ENCODE measurements at places on chromosomes 5 and 9. TPM values are rescaled to one million over a fixed set of nuclear protein-coding genes. Genes with fewer than 3 reads are reported as not detected.

The CFAP90 gene
- not detected for total RNA-seq

The PCSK1 gene
- total RNA-seq = 0.72 TPM

The SLC4A9 gene
- not detected for total RNA-seq

The CA9 gene
- total RNA-seq = 239 TPM

The FLT4 gene
- 1.6 TPM for total RNA-seq

DNA sequence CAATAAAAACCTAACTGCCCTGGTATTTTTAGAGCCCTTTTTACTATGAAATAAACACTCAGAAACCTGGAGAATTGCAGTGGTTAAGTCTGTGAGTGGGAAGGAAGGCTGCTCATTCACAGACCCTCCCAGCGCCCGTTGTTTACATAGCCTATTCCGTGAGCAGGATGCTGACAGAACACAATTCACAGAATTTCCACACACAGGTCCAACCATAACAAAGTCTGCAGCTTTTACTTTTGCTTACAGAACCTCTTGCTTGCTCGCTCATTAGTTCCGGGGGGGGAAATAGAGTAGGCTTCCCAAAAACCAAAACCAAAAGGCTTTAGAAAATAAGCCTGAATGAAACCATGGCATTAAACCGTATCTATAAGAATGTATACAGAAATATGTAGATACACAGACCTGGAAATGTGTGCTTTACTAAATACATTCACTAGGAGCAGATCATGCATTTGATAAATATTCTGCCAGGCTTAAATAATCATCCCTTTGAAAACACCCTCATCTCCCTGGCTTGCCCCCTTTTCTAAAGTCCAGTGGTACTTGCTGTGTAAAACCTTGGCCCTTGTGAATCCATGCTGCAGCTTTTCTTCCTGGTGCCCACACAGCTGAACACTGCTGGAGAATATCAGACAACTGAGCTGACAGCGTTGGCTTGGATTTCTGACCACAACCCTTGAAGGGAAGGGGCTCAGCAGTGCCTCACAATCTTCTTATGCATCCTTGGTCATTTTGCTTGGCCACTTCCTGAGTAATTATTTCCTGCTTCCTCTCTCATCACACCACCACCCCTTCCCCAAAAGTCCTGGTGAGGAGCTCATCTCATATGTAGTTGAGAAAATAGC is 128.0 kb downstream of the FANCC start:
- H3K27me3 ChIP-seq = no peaks in the 10 kb centered on the region
- H3K27ac ChIP-seq = peak overlapping the region; percentile 67
- H3K4me1 ChIP-seq = peaks cover 3% of the 10 kb centered on the region
- no peak for DNase-seq
- H3K36me3 ChIP-seq = no peaks in the 10 kb centered on the region
- H3K4me3 ChIP-seq = no peak overlapping the region

GRCh38 chr9:109248133-109248581 is 72.7 kb downstream of the EPB41L4B start:
- no peaks in the 10 kb centered on the region for H3K36me3 ChIP-seq
- no peak overlapping the region for H3K4me3 ChIP-seq
- peaks cover 46% of the 10 kb centered on the region for H3K4me1 ChIP-seq
- no peaks in the 10 kb centered on the region for H3K27me3 ChIP-seq
- peak overlapping the region; percentile 24 for H3K27ac ChIP-seq

GRCh38 chr9:83355729-83356151 is 182.5 kb downstream of the FRMD3 start:
- no peak overlapping the region for H3K27ac ChIP-seq
- H3K4me3 ChIP-seq = no peak overlapping the region
- H3K4me1 ChIP-seq = no peaks in the 10 kb centered on the region
- H3K27me3 ChIP-seq = no peaks in the 10 kb centered on the region
- no peak for DNase-seq

GRCh38 chr5:152181461-152181860 is 223.6 kb downstream of the NMUR2 start:
- no peaks in the 10 kb centered on the region for H3K27me3 ChIP-seq
- no peaks in the 10 kb centered on the region for H3K36me3 ChIP-seq
- H3K4me1 ChIP-seq = peaks cover 8% of the 10 kb centered on the region
- H3K4me3 ChIP-seq = no peak overlapping the region

GRCh38 chr5:151628112-151628823 is 37.1 kb upstream of the FAT2 start:
- no peak overlapping the region for H3K27ac ChIP-seq
- H3K4me3 ChIP-seq = no peak overlapping the region
- H3K36me3 ChIP-seq = no peaks in the 10 kb centered on the region
- H3K27me3 ChIP-seq = no peaks in the 10 kb centered on the region

DNA sequence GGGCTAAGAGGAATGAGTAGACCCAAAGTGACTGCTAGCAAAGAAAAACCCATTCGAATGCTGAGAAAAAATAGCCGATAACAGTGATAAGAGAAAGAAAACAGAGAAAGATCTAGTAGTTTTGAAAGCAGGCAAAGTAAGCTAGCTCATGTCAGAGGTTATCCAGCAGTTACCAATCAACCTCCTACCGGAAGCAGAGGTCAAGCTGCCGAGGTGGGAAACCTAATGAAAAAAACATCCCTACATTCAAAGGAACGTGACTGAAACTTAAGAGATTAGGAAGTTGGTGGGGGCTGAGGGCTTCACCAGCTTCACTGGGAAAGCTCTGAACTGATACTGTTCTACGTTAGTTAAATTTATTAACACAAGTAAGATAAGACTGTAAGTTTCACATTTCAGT is 32.6 kb downstream of the SSBP2 start:
- no peak overlapping the region for H3K4me3 ChIP-seq
- no peak overlapping the region for H3K27ac ChIP-seq
- no peak for DNase-seq
- H3K36me3 ChIP-seq = no peaks in the 10 kb centered on the region
- no peaks in the 10 kb centered on the region for H3K27me3 ChIP-seq

DNA sequence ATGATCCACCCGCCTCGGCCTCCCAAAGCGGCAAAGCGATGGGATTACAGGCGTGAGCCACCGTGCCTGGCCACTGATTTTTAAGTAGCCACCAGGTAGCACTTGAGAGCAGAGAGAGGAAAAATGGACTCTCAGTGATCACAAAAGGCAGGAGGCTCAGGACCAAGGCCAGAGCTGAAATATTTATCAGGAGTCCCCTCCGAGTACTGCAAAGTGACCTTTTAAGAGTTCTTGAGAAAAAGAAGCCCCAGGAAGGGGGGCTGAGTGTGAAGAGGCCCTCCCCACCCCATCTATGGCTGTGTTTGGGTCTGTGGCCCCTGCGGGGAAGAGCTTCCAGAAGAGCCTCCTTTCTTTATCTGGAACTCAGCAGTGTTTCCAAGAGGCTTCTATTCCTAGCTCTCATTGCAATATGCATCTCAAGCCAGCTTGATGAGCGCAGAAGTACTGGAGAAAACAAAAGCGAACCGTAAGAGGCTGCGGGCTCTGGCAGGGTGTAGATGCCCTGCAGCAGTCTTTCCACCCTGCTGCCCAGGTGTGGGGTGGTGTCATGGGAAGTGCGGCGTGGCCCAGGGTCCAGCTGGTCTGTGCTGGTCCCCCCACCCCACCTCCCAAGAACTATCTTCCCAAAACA is 75.5 kb upstream of the CDK20 start:
- H3K27me3 ChIP-seq = no peaks in the 10 kb centered on the region
- no peaks in the 10 kb centered on the region for H3K4me1 ChIP-seq
- no peak overlapping the region for H3K27ac ChIP-seq
- H3K4me3 ChIP-seq = no peak overlapping the region

DNA sequence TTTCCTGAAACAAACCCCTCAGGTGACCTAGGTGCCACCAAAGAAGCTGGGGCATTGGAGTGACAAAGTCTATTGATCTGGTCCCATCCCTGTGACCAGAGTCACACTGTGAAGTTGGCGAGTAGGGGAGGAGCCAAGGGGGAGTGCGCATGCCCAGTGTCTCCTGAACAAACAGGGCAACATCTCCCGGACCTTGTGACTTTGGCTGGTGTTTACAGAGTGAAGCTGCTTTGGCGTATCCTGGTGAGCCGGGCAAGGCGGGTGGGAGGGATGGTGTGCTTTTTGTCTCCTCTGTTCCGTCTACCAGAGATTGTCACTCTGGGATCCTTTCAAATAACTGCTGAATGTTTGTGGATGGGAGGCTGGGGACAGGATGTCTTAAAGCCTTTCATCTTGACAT is 204.5 kb downstream of the HSPA4 start:
- DNase-seq = no peak
- no peak overlapping the region for H3K4me3 ChIP-seq
- H3K4me1 ChIP-seq = no peaks in the 10 kb centered on the region

DNA sequence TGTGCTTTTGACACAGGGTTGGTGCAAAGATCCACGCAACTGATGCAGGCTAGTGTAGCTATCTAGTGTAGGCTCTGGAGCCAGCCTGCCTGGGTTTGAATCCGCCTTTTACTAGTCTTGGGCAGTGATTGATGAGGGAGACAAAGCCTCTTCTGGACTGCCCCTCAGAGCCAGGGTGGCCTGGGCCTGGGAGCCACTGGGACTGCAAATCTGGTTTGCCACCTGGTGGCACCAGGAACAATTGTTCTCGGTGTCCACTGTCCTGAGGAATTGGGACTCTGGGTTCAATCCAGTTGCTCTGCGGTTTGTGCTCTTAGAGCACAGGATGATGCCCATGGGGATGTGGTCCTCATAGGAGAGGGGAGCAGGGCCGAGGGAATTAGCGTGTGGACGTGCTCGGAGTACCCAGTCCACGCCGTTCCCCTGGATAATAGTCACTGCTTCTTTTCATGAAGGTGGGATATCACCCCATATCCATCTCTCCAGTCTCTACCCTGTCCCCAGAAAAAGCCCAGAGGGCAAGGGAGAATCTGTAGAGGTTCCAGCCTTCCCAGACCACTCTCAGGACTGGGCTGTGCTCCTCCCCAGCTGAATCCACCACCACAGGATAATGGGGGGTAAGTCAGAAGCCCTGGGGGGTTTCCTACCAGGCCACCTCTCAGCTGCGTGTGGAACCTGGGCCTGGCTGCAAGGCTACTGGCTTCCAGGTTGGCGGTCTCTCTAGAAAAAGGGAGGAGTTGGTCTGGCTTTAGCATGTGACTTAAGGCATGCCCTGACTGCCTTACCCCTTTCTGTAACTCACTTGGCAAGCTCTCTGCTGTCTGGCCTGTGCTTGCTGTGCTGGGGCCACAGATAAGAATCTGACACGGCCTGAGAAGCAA is 1.9 kb downstream of the B4GALT7 start:
- H3K4me3 ChIP-seq = no peak overlapping the region
- peaks cover 56% of the 10 kb centered on the region for H3K4me1 ChIP-seq
- DNase-seq = peak; percentile 58
- no peaks in the 10 kb centered on the region for H3K27me3 ChIP-seq

GRCh38 chr9:31587146-31587545 is 797.3 kb upstream of the ACO1 start:
- no peak for DNase-seq
- H3K4me1 ChIP-seq = no peaks in the 10 kb centered on the region
- H3K27ac ChIP-seq = no peak overlapping the region

GRCh38 chr9:34413231-34413852 is 36.6 kb upstream of the MYORG start:
- peak; percentile 29 for DNase-seq
- no peak overlapping the region for H3K4me3 ChIP-seq
- H3K4me1 ChIP-seq = no peaks in the 10 kb centered on the region
- H3K36me3 ChIP-seq = no peaks in the 10 kb centered on the region
- H3K27me3 ChIP-seq = no peaks in the 10 kb centered on the region

Measured in stomach (tissue), 19 donors.